Liver (tissue), 10 donors: ENCODE measurements at places on chromosomes 5 and 9. TPM values are rescaled to one million over a fixed set of nuclear protein-coding genes. Genes with fewer than 3 reads are reported as not detected.

VLDLR gene
- 0.70 TPM for total RNA-seq

BSPRY gene
- total RNA-seq, result 2.3 TPM

F2RL1 gene
- 3.1 TPM for total RNA-seq

MSX2 gene
- 0.08 TPM for total RNA-seq

- no peaks in the 10 kb centered on the region for H3K27me3 ChIP-seq
- H3K4me1 ChIP-seq, result no peaks in the 10 kb centered on the region
- H3K27ac ChIP-seq, result no peak overlapping the region
- DNase-seq, result no peak
Measured at GRCh38 chr9:93172666-93173364, 11.1 kb upstream of the WNK2 start.

GRCh38 chr5:24909210-24909609, 264.4 kb upstream of the CDH10 start:
- H3K4me1 ChIP-seq, result no peaks in the 10 kb centered on the region
- H3K27ac ChIP-seq, result no peak overlapping the region
- no peaks in the 10 kb centered on the region for H3K36me3 ChIP-seq
- no peaks in the 10 kb centered on the region for H3K27me3 ChIP-seq

DNA sequence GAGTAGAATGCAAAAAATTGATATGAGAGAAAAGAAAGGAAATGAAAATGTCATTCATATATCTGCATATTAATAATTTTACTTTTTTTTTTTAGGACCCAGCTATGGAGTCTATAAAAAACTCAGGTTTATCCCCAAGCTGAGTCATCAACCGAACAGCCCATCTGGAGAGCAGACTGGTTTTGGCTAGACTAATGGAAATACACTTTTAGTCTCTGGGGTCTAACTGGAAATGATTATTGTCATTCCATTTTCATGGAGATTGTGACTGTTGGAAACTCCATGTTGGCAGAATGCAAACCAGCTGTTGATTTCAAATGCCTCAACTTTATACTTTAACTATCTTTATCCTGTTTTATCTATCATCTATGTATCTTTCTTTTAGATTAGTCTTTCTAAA, 28.7 kb downstream of the ANXA1 start:
- H3K27me3 ChIP-seq, result no peaks in the 10 kb centered on the region
- DNase-seq, result no peak
- peaks cover 2% of the 10 kb centered on the region for H3K4me1 ChIP-seq
- H3K4me3 ChIP-seq, result no peak overlapping the region
- H3K36me3 ChIP-seq, result no peaks in the 10 kb centered on the region
- no peak overlapping the region for H3K27ac ChIP-seq

DNA sequence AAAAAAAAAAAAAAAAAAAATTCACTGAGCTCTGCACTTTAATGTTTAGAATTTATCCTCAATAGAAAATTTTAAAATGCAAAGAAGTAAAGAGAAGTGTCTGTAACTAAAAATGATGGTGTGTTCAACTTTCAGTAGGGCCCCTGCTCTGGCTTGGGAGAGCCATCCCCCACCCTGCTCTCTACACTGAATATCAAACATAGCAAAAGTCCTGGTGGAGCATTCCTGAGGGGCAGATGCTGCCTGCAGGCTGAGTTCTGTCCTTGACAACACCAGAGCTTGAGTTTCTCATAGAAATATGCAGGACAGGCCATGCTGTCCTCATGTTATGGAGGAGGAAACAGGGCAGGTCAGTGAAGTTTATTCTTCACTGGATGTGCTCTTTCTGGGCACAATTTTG, 7.1 kb upstream of the SEMA4D start:
- no peak overlapping the region for H3K27ac ChIP-seq
- H3K4me1 ChIP-seq, result no peaks in the 10 kb centered on the region
- no peak for DNase-seq
- no peaks in the 10 kb centered on the region for H3K27me3 ChIP-seq
- H3K36me3 ChIP-seq, result no peaks in the 10 kb centered on the region
- no peak overlapping the region for H3K4me3 ChIP-seq

GRCh38 chr9:21741151-21741550, 61.3 kb upstream of the MTAP start:
- H3K4me3 ChIP-seq, result no peak overlapping the region
- H3K27me3 ChIP-seq, result no peaks in the 10 kb centered on the region
- no peak for DNase-seq
- H3K4me1 ChIP-seq, result no peaks in the 10 kb centered on the region

DNA sequence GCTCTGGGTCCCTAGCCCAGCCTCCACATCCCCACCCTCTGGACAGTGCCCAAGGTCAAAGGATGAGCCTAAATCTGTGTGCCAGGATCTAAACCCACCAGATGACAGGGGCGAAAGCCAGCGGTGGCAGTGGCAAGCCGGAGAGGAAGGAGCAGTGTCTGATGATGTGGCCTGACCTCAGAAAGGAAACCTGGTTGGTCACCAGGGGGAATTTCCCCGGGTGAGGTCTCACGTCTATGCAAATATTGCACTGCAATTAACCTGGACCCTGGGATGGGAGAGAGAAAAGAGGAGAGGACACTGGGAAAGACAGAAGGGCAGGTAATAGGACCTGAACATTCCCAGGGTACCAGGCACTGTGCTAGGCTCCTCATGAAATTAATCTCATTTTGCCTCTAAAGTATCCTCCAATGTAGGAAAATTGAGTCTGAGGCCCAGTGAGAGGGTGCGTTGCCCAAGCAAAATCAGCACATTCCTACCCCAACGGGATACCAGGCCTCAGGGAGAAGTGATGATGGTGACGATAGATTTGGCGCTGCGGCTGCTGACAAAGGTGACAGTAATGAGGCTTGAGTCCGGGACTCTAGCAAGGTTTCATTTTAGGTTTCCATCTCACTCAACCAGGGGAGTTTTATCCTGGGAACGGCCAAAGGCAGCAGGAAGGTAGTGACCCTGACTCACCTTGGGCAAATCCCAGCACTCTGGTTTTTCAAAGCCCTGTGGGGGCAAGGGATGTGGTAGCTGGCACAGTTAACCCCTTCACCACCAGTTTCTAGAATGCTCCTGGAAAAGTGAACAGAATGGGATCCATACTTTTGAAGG, 13.4 kb upstream of the TNIP1 start:
- DNase-seq, result no peak
- no peaks in the 10 kb centered on the region for H3K27me3 ChIP-seq
- H3K36me3 ChIP-seq, result no peaks in the 10 kb centered on the region
- H3K4me1 ChIP-seq, result peaks cover 26% of the 10 kb centered on the region

DNA sequence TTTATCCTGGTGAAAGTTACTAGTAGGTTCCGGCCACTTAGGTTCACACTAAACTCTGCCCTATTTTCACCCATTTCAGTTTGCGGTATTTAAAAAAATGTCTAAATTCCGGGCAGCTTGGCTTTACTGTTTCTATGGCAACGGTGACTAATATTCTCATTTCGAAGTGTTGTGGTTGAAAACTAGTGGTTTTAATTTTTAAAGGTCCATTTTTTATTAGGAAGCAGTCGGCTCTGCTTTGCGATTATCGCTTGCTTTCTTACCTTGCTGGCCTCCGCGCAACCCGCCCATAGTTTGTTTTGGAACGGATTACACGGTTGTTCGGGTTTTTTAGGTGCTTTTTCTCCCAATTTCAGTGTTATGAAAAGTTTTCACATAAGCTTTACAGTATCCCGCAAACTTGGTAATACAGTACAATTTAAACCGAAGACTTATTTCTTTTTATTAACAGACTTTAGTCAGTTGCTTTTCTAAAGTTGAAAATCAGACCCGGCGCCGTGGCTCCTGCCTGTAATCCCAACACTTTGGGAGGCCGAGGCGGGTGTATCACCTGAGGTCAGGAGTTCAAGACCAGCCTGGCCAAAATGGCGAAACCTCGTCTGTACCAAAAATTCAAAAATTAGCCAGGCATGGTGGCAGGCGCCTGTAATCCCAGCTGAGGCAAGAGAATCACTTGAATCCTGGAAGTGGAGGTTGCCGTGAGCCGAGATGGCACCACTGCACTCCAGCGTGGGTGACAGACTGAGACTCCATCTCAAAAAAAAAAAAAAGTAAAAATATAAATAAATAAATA, 1.6 kb downstream of the KDM4C start:
- DNase-seq, result no peak
- no peaks in the 10 kb centered on the region for H3K36me3 ChIP-seq
- peaks cover 2% of the 10 kb centered on the region for H3K4me1 ChIP-seq

DNA sequence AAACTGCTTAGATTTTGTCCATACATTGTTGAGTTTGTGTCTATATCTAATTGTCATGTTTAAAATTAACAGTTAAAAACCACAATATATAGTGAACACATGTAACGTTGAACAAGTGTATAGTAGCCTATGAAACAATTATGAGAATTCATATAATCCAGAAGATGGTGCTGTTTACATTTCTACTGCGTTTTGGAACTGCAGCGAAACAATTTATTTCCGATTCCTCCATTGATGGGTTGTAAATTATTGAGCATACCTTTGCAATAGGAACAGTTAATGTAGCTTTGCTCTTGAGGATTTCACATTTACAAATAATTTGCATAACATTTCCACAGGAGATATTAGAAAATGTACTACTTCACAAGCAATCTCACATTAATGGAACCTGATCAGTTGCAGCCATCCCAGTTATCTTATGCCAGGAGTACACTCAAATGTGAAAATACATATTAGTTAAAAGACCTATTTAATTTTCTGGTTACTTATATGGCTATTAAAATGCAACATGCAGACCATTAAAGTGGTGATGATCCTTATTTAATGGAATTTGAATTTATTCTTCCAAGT, 411.8 kb downstream of the CDH10 start:
- H3K27ac ChIP-seq, result no peak overlapping the region
- no peaks in the 10 kb centered on the region for H3K27me3 ChIP-seq
- H3K36me3 ChIP-seq, result no peaks in the 10 kb centered on the region
- DNase-seq, result no peak
- no peak overlapping the region for H3K4me3 ChIP-seq

GRCh38 chr9:91034521-91034920, 232.9 kb downstream of the SYK start:
- no peak for DNase-seq
- peaks cover 22% of the 10 kb centered on the region for H3K4me1 ChIP-seq
- no peak overlapping the region for H3K27ac ChIP-seq
- H3K4me3 ChIP-seq, result no peak overlapping the region
